ENCODE measurements at places on chromosomes 2 and 18. TPM values are rescaled to one million over a fixed set of nuclear protein-coding genes. Genes with fewer than 3 reads are reported as not detected.

DNA sequence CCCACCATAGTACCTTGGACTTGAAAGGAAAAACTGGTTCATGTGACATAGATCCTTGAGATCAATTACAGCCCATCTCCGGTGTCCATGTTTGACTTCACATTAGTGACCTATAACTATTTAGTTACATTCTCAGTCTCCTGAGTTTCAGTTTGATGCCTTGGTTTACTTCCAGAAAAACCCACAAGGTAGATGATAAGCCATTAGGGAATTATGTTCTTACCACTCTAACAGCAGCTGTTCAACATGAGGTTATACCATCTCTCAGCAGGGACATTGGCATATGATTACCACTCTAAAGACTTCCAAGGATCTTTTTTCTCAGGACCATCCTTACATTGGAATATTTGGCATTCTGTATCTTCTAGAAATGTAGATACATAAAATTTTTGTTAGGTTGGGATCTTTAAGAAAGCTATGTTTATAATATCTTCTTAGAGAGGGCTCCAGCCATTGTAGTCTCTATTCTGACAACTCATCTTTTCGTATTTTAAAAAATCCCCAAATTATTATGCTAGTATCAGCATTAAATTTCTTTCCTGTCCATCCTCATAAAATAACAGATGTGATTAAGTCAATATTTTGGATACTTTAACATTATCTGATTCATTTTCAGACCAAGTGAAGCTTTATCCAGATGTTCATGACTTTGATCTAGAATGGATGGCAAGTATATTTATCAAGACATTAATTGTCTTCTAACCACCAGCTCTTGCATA, 258.9 kb downstream of the RDH14 start:
- no peak for DNase-seq

- DNase-seq = no peak
These were observed 9.1 kb upstream of the ZNF804A start for GRCh38 chr2:184589261-184589660.

DNA sequence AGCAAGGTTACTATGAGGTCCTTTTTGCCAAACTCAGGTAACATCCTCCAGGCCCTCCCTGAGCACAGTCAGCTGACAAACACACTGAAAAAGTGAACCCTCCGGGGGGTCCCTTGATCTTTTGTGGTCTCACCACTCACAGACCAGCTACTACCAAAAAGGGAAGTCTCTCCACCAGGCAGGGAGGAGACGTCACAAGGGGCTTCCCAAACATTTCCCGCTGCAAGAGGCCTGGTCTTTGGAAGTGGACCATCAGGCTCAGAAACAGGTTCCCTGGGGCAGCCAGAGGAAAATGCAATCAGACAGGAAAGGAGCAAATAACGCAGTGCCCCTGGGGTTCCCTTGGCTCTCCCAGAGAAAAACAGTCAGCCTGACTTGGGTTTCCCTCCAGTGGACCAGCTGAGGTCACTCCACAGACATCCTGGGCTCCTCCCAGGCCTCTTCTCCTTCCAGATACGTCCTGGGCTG, 38.7 kb upstream of the POMC start:
- DNase-seq = no peak

The SPC25 gene
- 33.7 TPM for total RNA-seq

- DNase-seq = no peak
These were observed 156.8 kb upstream of the TTC39C start for GRCh38 chr18:23857756-23858155.

The POMC gene
- total RNA-seq = 5.7 TPM

DNA sequence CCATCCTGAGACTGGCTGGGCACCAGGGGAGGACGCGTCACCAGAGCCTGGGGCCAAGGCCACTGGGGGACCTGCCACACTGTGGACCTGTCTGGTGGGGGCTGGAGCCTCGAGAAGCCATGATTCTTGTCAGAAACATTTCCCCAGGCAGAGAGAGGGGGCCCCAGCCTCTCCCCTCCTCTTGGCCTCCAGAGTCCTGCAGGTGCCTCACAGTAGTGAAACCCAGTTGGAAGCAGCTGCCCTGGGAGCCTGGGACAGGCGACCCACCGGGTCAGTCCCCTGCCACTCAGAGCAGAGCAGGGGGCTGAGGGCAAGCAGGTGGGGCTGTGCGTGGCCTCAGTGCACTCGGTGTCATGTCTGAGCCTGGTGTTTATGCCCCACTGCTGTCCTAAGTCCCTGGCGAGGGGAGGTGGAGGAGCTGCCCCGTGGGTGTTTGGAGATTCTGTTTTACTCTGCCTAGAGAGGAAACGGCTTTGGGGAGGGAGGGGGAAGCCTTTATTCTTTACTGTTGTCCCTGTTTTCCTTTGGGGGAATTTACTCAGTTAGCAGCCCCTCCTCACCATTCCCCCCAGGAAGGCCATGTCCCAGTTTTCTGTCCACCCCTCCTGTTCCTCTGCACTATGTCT, 7.7 kb downstream of the OXER1 start:
- DNase-seq = no peak

DNA sequence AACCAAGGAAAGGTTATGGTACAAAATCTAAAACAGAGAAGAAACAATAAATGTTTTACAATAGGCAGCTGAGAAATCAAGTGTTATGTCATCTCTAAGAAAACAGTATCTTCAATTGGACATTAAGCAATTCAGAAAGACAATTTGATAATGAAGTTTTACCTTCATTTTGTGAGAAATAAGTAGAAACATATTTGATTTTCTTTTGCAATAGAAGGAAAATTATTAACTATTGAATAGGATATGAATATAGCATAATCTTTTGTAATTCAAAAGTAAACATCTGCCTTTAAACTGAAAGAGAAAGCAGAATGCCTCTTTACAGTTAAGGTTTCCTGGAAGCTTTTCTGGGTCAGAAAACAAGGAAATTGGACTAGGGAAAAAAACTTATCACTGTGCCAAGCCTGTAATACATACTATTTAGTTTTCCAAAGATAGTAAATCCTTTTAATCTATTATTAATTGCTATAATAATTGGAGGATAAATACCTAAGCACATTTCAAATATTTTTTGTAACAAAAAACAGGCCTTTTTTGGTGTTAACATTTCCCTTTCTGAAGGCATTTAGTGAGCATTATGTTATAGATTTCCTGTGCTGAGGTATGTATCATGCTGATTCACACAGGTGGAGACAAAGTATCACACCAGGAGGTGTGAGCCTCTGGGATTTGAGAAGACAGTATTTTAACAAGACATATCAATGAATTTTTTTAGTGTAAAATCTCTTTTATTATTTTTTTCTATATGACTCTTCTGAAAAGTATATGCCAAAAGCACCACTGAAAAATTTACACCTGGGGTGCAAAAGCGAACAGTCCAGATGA, 947.0 kb upstream of the CDH2 start:
- DNase-seq = no peak

The MAP3K19 gene
- total RNA-seq = not detected

GRCh38 chr2:201262718-201263117, 2.4 kb downstream of the CASP8 start:
- peak; percentile 65 for DNase-seq

The OTOS gene
- not detected for total RNA-seq

- peak; percentile 45 for DNase-seq
These were observed 116.5 kb upstream of the FOSL2 start for GRCh38 chr2:28276076-28276618.

DNA sequence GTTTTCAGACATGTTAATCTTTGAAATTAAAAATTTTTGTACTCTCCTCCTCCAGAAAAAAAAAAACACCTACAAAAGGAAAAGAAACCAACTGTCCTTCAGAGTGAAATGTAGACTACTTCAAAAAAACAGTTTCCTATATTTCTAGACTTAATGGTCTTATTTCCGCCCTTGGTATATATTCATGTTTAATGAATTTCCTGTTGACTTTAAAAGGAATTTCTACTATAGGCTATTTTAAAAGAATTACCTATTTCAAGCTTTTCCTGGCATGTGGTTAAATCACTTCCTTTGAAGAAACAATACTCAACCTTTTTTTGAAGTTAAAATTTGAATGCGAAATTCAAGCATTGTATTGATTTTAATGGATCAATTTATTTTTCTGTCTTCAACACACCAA, 29.2 kb downstream of the GULP1 start:
- no peak for DNase-seq

- no peak for DNase-seq
These were observed 91.3 kb downstream of the ANTXR1 start for GRCh38 chr2:69104261-69104660.

DNA sequence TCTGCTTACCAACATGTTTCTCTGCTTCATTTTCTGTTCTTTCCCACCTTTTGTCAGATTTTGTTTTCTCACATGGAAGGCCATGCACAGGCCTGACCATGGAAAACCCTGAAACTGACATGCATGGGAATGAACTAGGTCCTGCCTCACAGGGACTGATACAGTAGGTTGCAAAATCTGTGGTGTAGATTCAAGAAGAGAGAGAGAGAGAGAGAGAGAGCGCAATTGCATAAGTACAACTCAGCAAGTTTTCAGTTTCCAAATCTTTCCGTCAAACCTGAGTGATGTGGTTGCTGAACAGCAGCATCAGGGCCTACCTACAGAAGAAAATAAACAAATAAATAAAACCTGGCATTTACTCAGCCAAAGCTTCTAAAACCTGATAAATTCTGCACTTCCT, 87.5 kb upstream of the RNF152 start:
- no peak for DNase-seq

GRCh38 chr2:287911-288757, at the start of gene ALKAL2:
ALKAL2 (minus strand) TSS chr2:288091; CDS start chr2:287835, 256 bp downstream.
- DNase-seq = peak; percentile 24

The PLCD4 gene
- total RNA-seq = 0.18 TPM

- no peak for DNase-seq
These were observed 114.3 kb downstream of the C1D start for GRCh38 chr2:67948506-67948905.

- peak; percentile 38 for DNase-seq
These were observed 26.4 kb downstream of the ASXL2 start for GRCh38 chr2:25851740-25852503.
